ENCODE measurements at places on chromosomes 1 and 21. TPM values are rescaled to one million over a fixed set of nuclear protein-coding genes. Genes with fewer than 3 reads are reported as not detected.

- no peak for DNase-seq
Observed at GRCh38 chr1:91830242-91831131, 55.5 kb downstream of the TGFBR3 start.

- no peak for DNase-seq
Observed at GRCh38 chr1:214124915-214125314, 137.1 kb downstream of the PROX1 start.

- DNase-seq, result no peak
Observed at GRCh38 chr1:19698181-19698580, 33.5 kb downstream of the HTR6 start.

BLZF1 gene
- 21.5 TPM for total RNA-seq

CLCA4 gene
- not detected for total RNA-seq

SPRR1B gene
- not detected for total RNA-seq

INTS7 gene
- total RNA-seq, result 16.5 TPM

OR2L13 gene
- not detected for total RNA-seq

TRIM17 gene
- 28.8 TPM for total RNA-seq

Data from mesothelial cell of epicardium (in vitro differentiated cells).